ENCODE measurements at places on chromosomes 3 and 15. TPM values are rescaled to one million over a fixed set of nuclear protein-coding genes. Genes with fewer than 3 reads are reported as not detected.

DNA sequence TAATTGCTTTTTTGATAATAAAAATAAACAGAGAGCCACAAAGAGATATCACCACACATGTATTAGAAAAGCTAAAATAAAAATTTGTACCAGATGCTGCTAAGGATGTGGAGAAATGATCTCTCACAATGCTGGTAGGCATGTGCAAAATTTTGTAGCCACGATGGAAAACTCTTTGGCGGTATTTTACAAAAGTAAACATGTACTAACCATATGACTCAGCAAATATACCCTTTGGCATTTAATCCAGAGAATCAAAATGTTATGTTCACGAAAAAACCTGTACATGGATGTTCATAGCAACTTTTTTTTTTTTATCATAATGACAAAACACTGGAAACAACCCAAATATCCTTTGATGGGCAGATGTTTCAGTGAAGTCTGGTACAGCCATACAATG lies 261.2 kb downstream of the LPP start:
- no peak for DNase-seq

The PDE12 gene
- total RNA-seq, result 15.2 TPM

The DCBLD2 gene
- 53.0 TPM for total RNA-seq

GRCh38 chr3:138923531-138923994 lies 23.4 kb downstream of the FOXL2 start:
- peak; percentile 68 for DNase-seq

DNA sequence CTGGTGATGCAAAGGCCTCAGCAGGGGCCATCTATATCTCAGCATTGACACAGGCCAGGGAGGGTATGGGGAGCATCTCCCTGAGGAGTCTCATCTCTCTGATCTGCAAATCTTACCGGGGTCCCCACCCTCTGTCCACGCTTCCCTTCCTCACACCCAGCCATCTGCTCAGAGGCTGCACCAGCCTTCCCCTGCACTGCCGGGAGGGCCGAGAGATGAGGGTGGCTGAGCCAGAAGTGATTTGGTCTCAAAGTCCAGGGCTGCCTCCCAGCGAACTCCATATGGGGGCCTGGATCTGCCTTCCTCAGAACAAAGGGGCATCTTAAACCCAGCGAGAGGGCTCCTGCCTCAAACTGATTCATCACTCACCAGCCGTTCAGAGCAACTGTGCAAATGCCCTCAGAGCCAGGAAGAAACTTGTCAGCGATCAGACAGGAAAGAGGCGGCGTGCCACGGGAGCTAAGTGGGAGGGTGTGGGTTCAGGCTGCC lies 4.6 kb downstream of the IGDCC3 start:
- DNase-seq, result no peak

GRCh38 chr3:38800511-38800910 lies 15.5 kb downstream of the SCN10A start:
- DNase-seq, result no peak

The SERINC4 gene
- 0.09 TPM for total RNA-seq

DNA sequence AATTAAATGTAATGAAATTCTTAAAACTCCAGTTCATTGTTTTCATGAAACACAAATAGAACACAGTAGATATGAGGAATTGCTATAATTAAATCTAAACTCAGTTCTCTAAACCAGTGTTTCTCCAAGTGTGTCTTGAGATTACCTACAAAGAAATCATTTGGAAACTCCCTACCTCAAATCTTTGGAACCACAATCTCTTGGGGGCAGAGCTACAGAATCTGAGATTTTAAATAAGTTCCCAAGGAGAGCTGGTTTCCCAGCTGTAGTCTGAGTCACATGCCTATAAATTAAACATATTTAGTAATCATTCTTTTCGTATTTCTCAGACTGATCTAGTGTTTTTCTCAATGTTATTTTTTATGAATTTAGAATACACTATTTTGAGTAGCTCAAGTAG lies 17.0 kb upstream of the ACTC1 start:
- DNase-seq, result no peak

DNA sequence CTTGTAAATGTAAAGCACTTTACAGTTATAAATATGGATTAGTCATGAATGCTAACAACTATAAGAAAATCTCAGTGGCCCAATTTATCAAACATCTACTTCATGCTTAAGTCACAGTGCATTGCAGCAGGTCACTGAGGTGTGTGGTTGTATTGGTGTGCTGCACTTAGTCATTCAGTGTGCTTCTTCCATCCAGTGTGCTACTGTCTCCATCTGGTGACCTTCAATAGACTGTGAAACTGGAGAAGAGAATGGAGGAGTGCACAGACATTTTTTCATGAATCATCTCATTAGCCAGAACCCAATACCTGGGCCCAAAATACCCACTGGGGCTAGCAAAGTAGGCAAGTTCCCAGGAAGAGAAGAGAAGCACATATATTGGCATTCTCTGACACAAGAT lies 199.6 kb downstream of the SHOX2 start:
- no peak for DNase-seq

DNA sequence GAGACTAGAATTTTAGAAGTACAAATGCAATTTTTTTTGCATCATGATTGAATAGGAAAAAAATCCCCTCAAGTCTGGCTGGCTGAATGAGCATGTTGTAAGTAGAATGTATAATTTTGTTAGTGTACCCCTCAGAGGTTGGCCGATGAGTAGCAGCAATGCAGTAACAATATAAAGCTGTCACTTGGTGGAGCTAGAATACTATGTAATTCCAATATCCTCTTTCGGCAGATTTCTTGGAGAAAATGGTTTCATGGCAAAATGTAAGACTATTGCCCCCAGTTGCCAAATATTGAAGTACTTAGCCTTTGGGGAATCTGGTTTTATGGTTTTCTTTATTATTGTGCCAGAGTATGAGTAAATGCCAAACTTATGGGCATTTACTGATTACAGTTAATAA lies 39.8 kb upstream of the SGO1 start:
- no peak for DNase-seq

The SLC38A3 gene
- 2.5 TPM for total RNA-seq

The LDHAL6B gene
- total RNA-seq, result not detected

- DNase-seq, result no peak
Observed at GRCh38 chr3:59780209-59780608, 730.4 kb upstream of the CFAP20DC start.

DNA sequence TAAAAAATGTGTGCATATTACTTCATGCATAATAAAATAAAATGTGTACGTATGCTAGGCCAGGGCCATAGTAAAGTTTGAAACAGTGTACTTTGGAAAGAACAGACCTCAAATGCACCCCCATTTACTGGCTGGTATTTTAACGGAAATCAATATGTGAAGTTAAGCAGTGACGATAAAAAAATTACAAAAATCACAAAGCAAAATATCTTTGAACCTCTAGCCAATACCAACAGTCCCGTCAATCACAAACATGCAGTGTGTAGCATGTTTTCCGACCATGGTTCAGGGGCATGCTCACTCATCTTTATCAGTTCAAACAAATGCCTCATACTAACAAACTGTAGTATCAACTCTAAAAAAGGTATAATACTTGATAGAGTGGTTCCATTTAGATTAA lies 121.1 kb downstream of the TJP1 start:
- no peak for DNase-seq

The SUCNR1 gene
- total RNA-seq, result 0.18 TPM

DNA sequence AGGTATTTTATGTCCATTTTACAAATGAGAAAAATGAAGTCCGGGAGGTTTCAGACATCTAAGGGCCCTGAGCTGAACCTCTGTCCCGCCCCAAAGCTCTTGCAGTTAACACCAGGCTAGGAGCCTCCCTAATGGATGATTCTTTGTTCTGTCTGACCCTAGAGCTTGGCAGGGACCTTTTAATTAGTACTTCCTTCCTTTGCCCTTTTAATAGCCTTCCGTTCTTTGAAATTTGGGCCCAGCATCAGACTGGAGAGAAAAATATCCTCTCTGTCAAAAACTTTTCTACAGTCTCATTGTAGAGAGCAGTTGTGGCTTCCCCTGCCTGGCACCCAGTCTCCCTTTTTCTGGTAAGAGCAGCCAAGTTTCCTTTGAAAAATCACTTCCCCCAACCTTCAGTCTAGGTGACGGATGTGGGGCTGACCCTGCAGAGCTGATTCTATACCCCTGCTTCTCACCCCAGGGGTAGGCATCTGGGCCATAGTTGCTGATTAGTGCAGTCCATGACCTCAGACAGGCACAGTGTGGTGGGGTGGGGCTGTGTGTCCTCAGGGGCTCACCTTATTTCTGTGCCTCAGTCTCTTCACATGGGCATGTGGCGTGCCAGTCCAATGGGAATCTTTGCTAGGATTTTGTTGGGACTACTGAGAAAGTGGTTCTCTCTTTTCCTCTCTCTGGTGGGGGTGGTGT lies 220.4 kb downstream of the ADAMTS9 start:
- DNase-seq, result no peak

DNA sequence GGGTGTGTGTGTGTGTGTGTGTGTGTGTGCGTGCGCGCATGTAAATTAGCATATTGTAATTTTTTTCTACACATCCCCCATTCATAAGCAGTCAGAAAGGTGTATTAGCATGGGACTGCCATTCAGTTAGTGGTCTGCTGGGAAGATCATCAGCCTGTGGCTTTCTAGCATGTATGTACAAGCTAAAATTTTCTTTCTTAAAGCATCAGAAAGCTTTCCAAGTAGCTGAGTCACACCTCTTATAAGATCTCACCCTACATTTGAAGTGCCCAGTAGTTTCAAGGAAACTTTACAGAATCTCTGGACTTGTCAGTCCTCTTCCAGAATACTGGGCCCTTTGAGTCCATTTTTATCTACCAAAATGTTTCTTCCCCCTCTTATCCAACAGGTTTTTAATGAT lies 411.4 kb upstream of the TPRG1 start:
- no peak for DNase-seq

- DNase-seq, result no peak
Observed at GRCh38 chr3:3191675-3192285, 12.3 kb upstream of the CRBN start.

DNA sequence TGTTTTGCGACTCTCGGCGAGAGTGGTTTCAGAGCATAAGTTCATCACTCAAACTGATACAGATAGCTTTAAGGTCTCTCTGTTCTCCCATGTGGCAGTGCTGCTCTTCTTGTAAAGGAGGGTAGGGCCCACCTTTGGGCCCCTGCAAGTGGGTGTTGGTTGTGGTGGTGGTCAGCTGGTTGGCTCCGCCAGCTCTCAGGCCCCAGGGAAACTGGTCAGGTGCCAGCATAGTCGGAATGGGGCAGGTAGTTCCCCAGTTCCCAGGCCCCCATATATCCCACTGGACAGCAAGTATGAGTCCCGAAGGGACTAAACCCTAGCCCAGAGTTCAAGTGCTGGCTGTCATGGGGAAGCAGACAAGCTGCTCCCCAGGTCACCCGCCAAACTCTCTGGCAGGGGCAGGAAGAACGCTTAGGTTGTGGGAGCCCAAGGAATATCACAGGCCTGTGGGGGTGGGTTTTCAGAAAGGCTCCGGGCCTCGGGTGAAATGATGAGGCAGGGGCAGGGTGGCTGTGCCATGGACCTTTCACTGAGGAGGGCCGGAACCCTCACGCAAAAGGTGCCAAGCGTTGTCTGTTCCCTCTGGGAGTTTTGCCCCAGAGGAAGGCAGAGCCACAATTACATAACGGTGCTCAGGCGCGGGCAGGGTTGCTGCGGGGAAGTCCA lies 185.1 kb downstream of the EFHB start:
- DNase-seq, result no peak

GRCh38 chr3:106590216-106590615 lies 721.4 kb upstream of the CBLB start:
- no peak for DNase-seq

DNA sequence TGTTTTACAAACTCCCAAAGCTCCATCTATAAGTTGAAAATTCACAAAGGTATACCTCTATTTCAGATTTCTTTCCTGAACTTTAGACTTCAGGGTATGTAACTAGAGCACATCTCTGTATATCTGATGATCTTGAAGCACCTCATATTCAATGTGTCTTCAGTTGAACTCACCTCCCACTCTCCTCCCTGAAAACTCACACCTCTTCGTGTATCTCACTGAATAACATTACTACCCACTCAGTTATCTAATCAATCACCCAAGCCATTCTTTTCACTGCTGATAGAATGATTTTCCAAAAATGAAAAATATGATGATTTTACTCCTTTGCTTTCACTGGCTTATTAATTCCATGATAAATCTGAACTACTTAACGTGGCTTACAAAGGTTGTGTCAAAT lies 52.9 kb downstream of the GTPBP8 start:
- no peak for DNase-seq

The PRR23C gene
- total RNA-seq, result not detected

The ACVR2B gene
- total RNA-seq, result 45.5 TPM

DNA sequence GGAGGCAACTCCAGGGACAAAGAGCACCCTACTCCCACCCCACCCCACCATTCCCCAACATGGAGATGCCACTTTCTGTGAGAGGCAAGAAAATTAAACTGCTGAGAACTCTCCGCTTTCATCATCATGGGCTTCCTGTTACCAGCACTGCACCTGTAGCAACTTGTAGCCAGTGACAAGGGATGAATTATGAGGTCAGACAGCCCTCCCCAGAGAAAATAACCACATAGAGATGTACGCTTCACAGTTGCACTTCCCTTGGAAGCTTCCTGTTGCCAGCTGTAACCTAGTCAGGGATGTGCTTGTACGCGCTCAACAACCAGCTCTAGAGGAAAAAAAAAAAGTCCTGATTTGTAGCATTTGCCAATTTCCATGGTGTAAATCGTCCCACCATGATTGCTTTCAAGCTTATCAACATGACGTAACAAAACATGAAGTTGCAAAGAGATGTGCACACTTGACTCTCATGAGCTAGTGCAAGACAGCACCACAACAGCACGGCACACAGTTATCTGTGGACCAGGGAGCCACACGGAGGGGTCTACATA lies 145.4 kb downstream of the RAB11A start:
- no peak for DNase-seq

DNA sequence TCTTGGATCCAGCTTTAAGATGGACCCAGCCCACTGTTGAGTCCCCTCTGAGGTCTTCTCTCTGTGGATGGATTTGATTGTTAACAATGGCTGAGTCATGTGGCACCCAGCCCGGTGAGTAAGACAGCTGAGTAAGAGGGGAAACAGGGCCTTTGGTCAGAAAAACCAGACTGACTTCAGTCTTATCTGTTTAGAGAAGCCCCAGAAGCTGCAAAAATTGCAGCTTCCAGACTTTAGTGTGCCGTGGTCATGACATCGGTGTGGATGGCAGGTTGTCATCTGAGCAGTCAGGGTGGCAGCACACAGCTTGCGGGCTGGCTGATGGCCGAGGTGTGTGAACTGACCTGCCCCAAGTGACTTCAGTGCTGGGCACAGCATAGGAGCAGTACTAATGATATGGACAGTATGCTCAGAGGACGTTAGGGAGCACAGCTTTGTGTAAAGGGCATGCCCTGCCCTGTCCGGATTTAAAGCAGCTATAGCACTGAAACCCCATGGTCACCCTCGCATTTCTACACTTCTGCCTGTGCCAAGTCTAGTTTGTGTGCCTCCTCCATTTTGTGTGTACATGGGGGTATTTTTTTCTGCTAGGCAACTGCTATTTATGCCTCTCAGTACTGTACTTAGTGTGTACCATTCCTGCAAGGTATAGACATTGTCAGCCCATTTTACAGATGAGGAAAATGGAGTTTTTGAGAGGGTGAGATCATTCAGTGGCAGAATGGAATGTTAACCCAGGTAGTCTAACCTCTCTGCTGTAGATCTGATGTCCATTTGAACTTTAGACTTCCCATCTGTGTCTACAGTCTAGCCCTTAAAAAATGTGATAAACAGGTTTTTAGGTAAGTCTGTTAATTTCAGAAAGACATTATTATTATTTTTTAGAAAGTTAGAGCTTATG lies 44.4 kb downstream of the FLNB start:
- no peak for DNase-seq

- no peak for DNase-seq
Observed at GRCh38 chr3:67421912-67422311, 232.5 kb downstream of the SUCLG2 start.

All from mesothelial cell of epicardium (in vitro differentiated cells).